ENCODE measurements at places on chromosomes 16 and 17.
A peak's percentile ranks its signal among the peaks of the same experiment; 100 is the strongest.

DNA sequence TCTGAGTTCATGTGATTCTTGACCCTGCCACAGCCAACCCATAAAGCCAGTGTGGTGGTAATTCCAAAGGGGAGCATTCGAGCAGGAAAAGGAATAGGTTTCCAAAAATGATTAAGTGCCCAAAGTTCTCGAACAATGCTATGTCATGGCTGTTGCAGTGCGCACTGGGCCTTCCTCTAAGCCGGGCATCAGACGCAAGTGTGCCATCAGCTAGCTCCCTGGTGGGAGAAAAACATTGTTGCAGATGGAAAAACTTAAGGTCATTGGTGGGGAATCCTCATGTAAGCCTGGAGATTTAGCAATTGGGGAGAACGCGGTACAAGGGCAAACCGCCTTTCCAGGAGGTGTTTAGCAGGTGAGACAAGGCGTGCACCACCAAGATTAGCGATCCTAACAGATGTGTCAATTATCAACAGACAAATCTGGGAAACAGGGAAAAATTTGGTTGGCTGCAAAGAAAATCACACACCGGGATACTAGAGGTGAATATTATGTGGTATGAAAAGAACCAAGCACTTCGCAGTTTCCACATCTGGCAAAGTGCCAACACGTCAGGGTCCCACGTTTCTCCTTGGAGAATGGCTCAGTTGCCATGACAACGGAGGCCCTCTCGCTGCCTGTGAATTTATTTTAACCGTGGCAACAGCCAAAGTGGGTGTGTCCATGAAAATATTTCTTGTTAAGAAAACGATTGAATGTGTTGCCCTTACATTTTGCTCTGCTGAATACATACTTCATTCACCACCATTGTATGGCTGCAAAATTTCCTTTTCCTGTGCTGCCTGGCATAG lies 118.5 kb upstream of the CACNG5 start:
- peak; percentile 47 for DNase-seq

DNA sequence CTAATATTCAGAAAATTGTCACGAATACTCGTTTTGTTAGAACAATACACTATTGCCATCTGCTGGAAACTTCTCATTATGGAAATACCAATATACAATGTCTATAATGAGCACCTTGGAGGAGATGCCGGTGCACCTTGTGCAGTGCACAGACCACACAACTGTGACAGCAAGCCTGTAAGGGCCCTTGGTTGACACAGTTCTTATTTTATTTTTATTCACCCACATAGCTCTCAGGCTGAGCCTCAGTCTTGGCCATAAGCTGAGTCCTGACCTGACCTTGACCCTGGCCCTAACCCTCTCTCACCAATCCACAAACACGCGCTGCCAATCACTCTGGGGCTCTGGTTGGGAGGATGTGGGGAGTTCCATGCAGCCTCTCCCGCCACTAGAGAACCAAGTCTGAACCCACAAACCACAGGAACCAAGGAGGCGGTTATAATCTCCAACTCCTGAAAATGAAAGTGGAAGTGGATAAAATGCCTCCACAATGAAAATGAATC lies 7.6 kb downstream of the AIPL1 start:
- no peak for DNase-seq

- no peak for DNase-seq
These were observed 105.8 kb downstream of the VAT1L start for GRCh38 chr16:77894162-77894561.

- peak; percentile 16 for DNase-seq
These were observed 516.4 kb downstream of the GRIN2A start for GRCh38 chr16:9665851-9666271.

GRCh38 chr17:82687871-82688270 lies 10.6 kb downstream of the RAB40B start:
- DNase-seq = no peak

GRCh38 chr16:35559911-35560636 lies 2100.7 kb downstream of the TP53TG3F start:
- DNase-seq = no peak

GRCh38 chr16:58435779-58436178 lies 43.5 kb downstream of the GINS3 start:
- DNase-seq = no peak

GRCh38 chr17:44911133-44912001 lies 3.9 kb downstream of the GFAP start:
- DNase-seq = no peak

GRCh38 chr16:29898135-29898803 lies 1.1 kb downstream of the SEZ6L2 start:
- DNase-seq = no peak

DNA sequence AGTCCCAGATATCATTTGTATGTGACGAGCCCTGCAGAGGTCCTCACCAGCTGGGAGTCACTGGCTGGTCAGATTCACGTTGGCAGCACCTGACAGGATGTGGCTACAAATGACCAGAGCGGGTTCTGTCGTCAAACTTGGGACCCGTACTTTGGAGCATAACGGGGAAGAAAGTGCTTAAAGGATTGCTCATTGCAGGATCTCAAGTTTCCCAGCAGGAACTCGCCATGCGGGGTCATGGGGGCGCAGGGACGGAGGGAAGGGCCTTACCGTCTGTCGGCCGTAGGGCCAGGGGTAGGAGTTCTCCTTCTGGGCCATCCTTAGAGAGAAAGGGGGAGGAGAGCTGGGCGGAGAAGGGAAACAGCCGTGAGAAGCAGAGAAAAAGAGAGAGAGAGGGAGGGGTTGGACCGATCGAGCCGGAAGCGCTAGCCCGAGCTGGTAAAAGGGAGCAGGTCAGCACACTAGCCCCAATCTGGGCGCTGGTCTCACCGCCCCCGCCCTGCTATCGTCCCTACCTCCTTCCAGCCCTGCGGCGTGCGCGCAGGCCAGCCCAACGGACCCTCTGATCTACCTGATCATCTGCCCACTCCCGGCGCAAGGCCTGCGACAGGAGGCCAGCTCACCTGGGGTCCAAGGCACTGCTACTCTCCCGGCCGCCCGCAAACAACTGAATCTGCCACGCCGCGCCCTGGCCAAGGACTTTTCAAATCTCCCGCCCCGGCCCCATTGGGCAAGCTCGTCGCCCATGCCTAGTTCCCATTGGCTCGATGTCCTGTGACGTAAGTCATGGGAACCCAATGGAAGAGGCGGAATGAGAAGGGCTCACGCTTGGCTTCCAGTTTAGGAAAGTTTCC lies at the start of gene AURKB:
AURKB (minus strand) TSS at position 669 of the 854 bp plus-strand sequence; CDS start at position 318, 351 bp downstream.
- DNase-seq = peak; percentile 96

GRCh38 chr16:20901436-20902112 lies 1.0 kb downstream of the LYRM1 start:
- DNase-seq = peak; percentile 13

DNA sequence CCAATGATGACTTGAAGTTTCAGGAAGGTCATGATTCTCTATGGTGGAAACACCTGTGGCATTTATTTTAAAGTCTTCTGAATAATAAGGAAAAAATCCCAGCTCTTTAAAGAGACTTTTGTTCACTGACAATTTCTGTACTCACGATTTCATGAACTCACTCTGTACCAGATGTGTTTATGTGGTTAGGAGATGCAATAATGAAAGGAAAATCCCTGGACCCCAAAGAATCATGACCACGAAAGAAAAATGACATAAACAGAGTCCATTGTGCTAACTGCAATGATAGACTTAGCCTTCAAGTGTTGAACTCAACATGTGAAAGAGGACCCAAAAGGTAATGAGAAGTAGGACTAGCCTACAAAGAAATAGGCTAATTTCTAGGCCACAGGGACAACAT lies 947.5 kb downstream of the CDH11 start:
- no peak for DNase-seq

- DNase-seq = no peak
These were observed 140.7 kb downstream of the XYLT1 start for GRCh38 chr16:17330044-17330443.

- no peak for DNase-seq
These were observed 14.5 kb downstream of the CD2BP2 start for GRCh38 chr16:30340621-30341020.

DNA sequence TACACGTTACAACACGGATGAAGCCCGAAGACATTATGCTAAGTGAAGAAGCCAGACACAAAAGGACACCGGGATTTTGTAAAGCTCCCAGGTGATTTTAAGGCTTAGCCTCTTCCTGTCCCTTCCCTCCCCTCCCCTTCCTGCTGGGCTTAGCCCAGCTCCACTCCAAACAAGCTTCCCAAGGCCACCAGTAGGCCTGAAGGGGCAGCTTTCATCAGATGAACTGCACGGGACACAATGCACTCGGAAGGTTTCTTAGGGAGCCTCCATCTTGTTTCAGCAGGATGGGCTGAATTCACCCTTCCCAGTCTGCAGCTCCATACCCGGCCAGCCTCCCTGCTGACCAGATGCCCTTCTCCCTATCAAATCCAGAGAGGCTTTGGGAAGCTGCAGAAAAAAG lies 10.4 kb downstream of the MEFV start:
- DNase-seq = no peak

- DNase-seq = no peak
These were observed 13.5 kb downstream of the G6PC1 start for GRCh38 chr17:42913981-42914617.
